ENCODE measurements at places on chromosomes 5 and 9.

GRCh38 chr5:164235300-164235891 lies 730.0 kb downstream of the MAT2B start:
- no peak for DNase-seq

DNA sequence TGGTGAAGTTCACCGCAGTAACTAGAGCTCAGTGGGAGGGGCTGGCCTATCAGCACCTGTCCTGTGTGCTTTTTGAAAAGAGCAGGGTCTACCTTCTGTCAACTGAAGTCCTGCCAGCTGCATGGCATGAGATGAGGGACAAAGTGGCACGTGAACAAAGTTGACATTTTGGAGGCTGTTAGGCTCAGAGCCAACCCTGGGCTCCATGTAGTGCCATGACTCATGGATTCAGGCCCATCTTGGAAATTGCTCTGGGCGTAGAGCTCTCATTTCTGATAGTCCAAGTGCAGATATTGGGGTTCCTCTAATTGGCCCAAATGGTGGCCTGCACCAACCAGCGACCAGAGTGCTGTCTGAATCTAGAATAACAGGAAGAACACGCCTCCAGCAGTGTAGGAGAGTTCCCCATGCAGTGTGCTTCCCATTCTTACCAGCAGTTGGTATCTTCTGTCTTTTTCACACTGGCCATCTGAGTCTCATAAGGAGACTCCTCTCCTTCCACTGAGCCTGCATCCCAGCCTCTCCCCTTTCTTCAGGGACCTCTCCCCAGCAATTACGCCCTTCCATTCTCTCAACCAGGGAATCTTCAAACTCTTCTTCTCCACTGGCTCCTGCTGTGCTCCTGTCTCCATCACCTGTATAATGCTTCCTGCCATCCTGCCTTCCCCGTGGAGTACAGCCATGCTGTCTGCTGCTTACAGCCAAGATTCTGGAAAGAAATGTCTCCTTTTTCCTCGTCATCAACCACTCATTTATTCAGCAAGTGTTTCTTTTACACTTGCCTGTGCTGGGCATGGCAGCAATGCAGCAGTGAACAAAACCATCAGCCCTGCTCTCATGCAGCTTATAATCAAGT lies 30.4 kb downstream of the IRF1 start:
- DNase-seq: no peak

- peak; percentile 29 for DNase-seq
These were observed 75.7 kb upstream of the GLIS3 start for GRCh38 chr9:4375424-4376200.

DNA sequence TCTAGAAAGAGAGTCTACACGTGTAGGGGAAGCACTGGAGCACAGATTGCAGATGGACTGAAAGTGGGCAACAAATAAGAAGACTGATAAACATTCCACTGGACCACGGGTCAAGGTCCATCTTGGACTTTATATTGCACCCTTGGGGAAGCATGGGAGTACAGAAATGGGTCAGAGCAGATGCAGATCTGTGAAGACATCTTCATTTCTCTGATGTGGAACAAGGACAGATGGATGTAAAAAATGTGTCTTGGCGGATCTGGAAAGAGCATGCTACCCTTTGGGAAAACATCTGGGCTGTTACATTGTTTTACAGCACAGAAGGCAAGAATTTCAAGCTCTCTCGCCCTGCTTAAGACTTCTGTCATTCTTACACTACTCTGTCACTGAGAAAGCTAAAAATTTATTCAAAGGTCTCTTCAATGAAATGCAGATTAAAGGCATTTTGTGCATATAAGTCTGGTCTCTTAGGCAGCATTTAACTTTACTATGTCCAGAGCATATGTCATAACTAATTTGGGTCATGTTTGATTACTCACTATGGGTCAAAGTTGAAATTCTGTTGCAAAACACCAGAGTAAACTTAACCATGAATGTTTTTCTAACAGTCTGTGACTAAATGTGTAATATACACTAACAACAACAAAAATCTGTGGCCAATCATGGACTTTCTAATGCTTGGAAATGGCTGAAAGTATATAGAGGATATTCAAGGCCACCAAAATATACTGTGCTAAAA lies 756.4 kb upstream of the DMAC1 start:
- DNase-seq: peak; percentile 6

DNA sequence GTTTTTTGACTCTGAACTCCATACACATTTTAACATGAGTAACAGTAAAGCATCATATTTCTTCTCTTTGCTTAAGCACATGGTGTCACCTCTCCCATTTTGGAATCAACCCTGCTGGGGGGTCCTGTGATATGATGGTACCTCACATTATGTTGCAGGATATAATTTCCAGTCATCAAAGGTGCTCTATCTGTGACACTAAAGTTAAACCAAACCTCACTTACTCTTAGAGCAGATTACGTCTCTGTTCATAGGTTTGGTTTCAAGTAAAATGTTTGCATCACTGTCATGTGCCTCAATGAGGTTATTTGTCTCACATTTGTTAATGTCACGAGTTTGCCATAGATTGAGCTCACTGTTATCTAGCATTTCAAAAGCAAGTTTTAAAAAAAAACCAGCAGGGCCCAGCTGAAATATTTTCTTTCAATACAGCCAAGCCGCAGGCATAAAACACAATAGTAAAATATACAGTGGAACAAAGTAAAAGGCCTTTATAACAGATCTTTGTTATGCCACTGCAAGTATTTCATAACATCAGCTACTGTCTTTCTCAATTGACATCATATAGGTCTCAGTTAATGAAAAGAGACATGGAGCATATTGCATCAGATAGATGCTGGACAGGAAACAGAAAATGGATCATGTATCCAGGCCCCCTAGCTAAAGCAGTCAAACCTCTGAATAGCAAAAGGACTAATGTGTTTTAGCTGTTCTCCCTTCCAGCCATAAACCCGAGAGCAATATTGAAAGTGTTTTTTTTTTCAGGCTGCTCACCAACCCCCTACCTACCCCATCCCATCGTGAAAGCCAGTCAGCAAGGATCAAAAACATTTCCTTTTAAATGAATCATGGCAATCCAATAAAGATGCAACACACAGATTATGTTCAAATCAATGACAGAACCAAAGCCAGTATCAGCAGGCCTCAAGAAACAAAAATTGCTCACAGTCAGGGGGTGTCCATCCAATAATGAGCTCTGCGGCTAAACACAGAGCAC lies 182.1 kb upstream of the ITGA1 start:
- DNase-seq: no peak

DNA sequence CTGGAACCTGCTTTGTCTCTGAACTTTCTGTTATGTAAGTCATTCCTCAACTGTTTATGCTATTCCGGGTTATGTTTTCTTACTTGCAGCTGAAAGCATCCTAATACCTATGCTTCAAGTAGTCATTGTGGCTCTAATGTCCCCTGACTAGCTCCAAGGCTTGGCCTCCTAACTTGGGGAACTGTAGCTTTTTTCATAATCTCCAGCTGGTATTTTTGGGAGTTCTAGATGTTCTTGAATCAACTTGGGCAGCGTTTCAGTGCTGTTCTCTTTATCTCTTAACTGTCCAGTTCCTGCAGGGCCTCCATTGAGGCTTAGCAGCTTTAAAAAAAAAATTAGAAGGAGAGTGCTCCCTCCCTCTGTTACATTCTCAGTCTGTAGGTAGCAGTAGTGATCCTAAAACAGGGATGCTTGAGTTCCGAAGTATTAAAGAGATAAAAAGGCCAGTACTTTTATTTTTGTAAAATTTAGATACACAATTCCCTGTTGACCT lies 100.0 kb upstream of the ACTBL2 start:
- no peak for DNase-seq

DNA sequence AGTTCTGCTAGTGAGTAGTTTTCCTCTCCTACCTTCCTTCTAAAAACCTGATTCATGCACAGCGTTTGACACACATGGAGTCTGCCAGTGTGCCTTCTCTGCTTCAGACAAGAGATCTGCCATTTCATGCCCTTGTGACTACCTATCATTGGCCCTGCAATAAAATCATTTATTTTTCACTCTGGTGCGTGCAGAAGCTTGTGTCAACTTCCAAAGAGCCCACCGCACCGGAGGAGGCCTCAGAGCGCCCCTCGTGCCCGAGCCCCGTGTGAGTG lies 13.7 kb downstream of the HNRNPH1 start:
- DNase-seq: no peak

DNA sequence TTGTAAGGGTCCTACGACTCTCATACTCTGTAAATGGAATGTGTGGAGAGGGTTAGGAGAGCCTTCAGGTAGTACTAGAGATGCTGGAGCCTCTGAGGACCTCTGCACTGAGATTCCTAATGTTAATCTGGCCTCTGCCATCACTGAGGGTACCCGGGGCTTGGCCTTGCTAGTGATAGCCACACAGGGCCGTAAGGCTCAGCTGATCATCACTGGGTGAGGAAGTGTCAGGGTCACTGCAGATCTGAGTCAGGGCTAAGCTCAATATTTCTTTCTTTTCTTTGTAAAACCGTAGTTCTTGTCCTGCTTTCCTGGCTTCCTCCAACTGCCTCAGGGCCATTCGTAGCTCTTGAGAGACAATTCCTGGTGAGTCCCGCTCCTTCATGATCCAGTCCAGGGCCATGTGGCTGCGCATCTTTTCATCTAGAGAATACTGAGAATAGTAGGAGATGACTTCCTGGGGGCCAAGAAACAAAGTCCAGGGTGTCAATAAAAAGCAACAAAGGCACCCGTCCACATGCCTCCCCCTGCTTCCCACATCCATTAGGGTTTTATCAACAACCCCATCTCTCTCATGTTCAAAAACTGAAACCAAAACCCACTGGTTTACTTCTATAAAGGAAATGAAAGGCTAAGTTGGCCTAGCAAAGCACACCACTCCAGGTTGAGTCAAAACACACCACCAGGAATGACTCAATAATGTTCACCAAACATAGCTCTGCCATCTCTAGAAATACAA lies 47.7 kb downstream of the LIX1 start:
- no peak for DNase-seq

DNA sequence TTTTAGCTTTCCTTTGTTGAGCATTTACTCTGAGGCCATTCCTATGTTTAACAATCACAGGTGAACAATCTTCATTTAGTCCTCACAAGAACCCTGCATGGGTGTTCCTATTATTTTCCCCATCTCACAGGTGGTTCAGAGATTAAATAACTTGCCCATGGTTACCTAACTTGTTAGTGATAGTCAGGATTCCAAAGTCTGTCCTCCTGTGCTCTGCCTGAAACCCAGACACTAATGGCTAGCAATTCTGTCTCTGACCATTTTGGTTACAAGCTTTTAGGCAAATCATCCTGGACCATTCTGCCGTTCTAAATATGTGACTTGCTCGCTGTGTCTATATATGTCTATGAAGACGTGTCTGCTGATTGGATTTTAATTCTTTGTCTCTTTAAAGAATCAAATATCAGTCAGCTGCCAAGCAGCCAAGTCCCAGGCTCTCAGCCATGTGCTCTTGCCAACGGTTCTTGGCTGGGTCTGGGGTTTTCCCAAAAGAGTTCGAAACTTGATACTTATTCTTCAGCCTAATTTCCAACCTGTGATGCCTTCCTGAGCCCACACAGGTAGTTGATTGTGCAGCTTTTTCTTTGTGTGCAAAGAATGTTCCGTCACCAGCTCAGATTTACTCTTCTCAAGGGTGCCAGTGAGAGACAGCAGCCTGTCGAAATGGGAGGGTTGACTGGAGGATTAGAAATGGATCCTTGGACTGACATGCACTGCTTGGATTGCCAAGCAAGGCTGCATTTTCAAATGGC lies 121.7 kb downstream of the NREP start:
- no peak for DNase-seq

GRCh38 chr5:37814699-37815098 lies 25.1 kb downstream of the GDNF start:
- DNase-seq: no peak

GRCh38 chr5:97550164-97550563 lies 367.1 kb upstream of the RIOK2 start:
- no peak for DNase-seq
